ENCODE measurements at places on chromosomes 6 and 20.

DNA sequence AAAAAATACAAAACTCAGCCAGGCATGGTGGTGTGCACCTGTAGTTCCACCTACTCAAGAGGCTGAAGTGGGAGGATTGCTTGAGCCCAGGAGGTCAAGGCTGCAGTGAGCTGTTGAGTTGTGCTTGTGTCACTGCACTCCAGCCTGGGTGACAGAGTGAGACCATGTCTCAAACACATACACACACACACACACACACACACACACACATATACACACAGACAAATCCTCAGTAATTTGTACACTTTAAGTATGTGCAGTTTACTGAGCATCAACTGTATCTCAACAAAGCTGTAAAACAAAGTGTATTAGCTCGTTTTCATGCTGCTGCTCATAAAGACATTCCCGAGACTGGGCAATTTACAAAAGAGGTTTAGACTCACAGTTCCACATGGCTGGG lies 7.3 kb downstream of the TFB1M start:
- DNase-seq: no peak

DNA sequence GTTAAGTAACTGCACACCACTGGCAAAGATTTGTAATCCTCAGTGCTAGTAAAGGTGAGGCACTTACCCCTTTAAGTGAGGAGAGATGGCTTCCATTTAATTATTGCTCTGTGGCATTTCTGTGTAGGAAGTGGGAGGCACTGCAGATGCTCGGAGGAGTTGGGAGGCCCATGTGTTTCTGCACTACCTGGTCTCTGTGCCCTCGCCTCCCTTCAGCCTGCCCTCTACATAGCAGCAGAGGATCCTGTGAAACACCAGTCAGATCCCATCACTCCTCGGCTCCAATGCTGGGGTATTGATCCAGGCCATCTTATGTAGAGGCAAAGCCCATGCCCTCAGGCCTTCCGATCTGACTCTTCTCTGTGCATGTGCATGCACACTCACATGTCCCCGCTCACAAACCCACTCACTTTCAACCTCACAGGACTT lies 67.0 kb downstream of the SLX4IP start:
- no peak for DNase-seq

DNA sequence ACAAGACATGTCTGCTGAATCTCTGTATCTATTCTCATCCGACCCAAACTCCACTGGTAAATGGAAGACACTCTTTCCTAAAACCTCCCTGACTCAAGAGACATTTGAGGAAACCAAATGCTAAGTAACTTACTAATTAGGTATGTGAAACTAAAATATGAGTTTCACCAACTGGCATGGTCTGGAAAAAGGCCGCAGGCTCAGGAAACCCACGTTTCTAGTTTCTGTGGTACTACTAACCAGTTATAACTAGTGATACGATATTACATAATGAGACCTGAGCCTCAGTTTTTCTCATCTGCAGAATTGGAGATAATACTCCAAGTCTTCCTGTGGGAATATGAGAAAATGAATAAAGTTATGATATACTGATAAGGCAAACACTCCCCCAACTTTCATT lies 39.9 kb downstream of the ZNF391 start:
- no peak for DNase-seq

DNA sequence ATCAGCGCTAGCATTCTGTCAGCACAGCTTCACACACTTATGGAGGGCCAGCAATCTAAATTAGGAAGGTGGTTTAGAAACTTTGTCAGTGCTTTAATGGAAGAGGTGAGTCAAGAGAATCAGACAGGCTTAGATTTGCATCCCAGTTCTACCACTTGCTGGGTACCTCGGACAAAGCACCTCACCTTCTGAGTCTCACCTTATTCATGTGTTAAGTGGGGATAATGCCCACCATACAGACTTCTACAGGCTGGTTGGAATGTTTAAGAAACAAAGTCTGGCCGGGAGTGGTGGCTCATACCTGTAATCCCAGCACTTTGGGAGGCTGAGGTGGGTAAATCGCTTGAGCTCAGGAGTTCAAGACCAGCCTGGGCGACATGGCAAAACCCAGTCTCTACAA lies 12.2 kb upstream of the STK35 start:
- peak; percentile 59 for DNase-seq

- DNase-seq: peak; percentile 44
Measured at GRCh38 chr6:36955671-36956445, 1.3 kb downstream of the PI16 start.

DNA sequence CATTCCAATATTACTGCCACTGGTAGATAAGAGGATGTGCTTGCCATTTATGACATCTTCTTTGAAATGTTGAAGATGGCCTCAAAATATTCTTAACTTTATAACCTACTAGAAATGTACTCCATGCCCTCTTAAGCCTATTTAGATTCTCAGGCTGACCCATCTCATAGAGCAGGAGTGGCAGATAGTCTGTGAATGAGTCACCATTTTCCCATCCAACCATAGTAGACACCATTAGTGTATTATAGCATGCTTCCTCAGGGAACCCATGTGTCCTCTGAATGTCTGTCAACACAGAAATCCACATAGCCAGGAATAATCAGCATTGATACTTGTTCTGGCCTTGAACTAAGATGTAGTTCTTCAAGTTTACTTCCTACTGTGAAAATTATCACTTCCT lies 150.2 kb downstream of the IMPG1 start:
- no peak for DNase-seq

GRCh38 chr20:6311841-6312655 lies 189.2 kb upstream of the FERMT1 start:
- no peak for DNase-seq
